ENCODE measurements at places on chromosomes 2 and 18.

- DNase-seq = peak; percentile 44
Measured at GRCh38 chr18:76565238-76566173, 70.5 kb upstream of the ZNF516 start.

GRCh38 chr2:111626037-111626864 lies 257.7 kb downstream of the ANAPC1 start:
- no peak for DNase-seq

GRCh38 chr18:13159579-13159978 lies 59.0 kb upstream of the LDLRAD4 start:
- DNase-seq = peak; percentile 59

GRCh38 chr2:233331536-233331935 lies 22.8 kb upstream of the DGKD start:
- DNase-seq = no peak

- DNase-seq = no peak
Measured at GRCh38 chr2:117536139-117536538, 278.4 kb upstream of the DDX18 start.

DNA sequence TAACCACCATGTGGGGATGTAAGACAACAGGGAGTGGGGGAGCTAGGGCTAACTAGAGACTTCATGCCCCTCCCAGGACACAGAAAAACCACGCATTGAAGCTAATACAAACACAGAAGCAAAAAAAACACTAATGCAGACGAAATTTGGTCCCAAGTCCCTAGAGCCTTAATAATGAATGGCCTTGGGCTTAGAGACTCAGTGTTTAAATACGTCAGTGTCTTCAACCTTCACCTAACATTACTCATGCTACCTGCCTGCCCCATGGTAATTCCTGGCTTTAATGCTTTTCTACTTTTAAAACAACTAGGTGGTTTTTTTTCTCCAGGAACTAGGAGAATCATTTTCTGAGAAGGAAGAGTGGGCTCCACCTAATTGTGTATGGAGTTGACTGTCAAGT lies 64.1 kb upstream of the ITSN2 start:
- DNase-seq = no peak

DNA sequence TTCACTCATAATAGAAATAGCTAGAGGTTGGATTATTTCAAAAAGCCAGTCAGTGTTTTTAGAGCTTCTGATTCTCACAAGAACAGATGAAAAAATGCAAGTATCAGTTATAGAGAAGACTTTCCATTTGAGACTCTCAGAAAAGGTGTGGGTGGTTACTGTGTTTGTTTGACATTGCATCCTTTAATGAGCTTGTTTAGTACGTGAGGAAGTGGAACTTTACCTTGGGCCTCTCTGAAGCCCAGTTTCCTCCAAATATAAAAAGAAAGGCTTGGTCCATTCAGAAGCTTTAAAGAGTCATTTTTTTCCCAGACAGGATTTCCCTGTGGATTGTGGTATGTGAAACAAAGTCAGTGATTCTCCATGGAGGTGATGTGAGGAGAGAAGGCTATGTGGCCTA lies 89.9 kb upstream of the RANBP2 start:
- DNase-seq = no peak

GRCh38 chr2:176076796-176077195 lies 7.0 kb downstream of the EVX2 start:
- no peak for DNase-seq

DNA sequence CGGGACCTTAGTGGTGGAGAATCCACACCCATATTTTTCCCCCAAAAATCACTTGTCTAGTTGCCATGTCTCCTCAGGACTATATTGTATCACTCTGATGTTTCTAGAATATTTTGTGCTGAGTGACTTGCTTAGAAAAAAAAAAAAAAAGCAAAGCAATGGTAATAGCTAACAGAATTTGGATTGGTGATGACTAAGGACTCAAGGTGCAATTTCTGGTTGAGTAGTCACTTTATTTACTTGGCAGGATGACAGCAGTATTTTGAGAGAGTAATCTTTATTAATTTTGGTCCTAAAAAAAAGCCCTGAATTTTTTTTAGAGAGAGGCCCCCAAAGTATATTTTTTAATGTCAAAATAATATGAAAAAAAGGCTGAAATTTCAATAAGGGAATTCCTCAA lies 32.8 kb upstream of the MYO3B start:
- no peak for DNase-seq

DNA sequence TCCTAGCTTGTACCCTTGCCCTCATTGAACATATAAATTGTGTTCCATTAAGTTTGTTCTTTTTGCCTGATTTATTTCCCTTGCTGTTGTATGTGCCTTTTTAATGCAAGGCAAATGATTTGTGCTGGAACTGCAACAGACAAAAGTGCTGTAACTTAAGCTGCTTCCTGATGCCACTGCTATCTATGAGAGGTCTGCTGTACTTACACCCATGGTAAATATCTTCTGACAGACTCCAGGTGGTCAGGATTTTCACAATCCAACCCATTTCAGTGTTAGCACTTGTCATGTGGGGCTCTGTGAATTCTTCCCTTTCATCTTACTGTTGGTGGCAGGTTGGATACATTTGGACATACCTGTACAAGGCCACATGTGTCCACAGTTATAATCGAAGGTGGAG lies 63.5 kb downstream of the ARHGAP15 start:
- DNase-seq = no peak

DNA sequence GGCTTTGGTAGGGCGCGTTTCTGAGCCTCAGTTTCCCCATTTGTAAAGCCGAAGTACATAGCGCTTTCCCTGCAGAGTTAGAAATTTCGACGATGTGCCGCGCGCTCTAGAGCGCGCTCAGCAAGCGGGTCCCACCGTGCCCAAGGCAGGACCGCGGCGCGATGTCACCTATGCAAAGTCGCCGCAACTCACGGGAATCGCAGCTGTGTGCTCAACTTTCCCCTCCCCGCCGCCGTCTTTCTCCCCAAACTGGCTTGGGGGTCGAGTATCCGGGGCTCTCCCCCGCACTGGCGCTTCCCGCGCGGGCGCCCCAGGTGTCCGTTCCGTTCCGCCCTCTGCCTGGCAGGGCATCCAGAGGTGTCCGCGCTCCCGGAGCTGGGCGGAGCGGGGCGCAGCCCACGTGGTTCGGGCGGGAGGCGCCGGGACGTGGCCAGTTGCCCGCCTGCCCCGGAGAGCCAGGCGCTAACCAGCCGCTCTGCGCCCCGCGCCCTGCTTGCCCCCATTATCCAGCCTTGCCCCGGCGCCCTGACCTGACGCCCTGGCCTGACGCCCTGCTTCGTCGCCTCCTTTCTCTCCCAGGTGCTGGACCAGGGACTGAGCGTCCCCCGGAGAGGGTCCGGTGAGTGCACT lies at the start of gene MLPH:
Gene MLPH (plus strand): TSS at position 433 of the 630 bp plus-strand sequence. CDS start 6,176 bp downstream, outside the sequence.
- DNase-seq = no peak

GRCh38 chr2:217481577-217481976 lies 521.2 kb downstream of the TNS1 start:
- no peak for DNase-seq

DNA sequence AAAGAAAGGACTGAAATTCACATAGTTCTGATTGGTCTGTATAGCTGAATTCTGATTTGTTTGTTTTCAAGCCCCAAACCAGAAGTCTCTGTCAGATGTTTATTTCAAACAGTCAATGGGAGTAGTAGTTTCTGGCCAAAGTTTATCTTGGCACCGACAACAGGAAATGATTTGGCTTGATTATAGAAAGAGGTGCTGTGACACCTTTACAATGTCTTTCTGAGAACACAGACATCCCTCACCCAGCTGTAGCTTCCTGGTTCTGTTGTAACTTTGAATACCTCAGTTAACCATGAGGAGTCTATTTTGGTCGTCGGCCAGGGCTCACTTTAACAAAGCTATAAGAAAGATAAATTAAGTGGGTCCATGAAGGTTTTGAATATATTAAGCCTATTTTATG lies 545.0 kb upstream of the ZNF804A start:
- DNase-seq = no peak

- DNase-seq = no peak
Measured at GRCh38 chr2:217101972-217102371, 242.1 kb upstream of the TNP1 start.

GRCh38 chr2:38130876-38131275 lies 54.9 kb upstream of the CYP1B1 start:
- DNase-seq = no peak

- no peak for DNase-seq
Measured at GRCh38 chr18:62164855-62165487, 21.9 kb downstream of the PIGN start.

DNA sequence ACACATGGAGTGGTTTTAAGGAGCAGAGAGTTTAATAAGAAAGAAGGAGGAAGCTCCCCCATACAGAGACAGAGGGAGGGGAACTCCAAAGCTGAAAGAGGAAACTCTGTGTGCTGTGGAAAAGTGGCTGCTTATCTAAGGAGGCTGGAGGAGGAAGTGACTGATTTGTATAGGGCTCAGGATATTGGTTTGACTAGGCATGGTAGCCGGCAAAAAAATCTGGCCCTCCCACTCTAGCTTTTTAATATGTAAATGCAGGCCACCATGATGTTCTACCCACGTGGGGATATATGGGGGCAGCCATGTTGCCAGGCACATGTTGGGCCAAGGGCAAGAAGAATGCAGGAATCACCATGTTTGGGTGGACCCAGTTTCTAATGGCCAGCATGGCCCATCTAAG lies 64.3 kb downstream of the HNMT start:
- no peak for DNase-seq

DNA sequence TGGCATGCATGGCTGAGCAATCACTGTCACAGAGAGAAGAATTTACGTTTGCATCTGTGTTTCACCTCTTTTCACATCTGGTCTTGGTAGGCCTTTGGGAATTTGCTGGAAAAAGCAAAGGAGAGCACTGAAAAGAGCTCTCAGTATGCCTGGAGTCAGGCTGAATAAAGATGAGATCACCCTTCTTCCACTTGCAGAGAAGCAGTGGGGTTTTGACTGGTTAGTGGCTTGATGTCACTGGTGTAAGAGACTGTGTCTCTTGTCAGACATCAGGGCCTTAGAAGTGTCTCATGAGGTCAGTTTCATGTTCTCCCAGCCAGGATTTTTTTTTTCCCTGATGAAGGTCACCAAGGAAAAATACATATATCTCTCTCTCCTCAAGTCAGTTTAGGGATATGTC lies 353.8 kb downstream of the INSIG2 start:
- no peak for DNase-seq

DNA sequence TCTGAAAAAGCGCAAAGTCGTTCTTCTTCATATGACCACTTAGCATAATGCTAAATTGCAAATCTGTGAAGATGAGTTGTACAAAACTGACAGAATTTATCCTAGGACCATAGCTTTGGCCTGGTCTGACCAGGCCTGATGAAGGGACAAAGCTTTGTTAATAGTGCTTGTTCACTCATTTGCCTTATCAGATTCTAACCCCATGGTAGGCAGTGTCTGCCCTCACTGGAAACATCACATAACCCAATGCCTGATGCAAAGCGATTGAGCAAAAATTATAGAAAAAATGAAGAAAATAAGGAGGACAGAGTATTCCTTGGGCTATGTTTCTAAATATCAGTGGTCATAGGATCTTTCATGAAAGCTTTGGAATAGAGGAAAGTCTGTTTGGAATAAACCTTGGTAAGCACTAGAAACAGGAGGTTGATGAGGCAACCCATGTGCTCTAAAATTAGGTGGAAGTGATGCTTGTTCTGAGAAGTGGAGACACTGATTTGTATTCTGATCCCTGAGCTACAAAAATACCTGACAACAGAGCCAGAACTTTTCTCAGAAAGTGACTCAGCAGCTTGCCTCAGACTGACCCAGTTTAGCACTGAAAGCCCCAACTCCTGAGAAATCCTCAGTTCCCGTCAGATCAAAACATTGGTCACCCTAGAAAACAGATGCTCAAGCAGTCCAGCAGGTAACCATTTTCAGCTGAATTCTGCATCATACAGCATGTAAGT lies 131.4 kb upstream of the MAPRE2 start:
- DNase-seq = no peak

DNA sequence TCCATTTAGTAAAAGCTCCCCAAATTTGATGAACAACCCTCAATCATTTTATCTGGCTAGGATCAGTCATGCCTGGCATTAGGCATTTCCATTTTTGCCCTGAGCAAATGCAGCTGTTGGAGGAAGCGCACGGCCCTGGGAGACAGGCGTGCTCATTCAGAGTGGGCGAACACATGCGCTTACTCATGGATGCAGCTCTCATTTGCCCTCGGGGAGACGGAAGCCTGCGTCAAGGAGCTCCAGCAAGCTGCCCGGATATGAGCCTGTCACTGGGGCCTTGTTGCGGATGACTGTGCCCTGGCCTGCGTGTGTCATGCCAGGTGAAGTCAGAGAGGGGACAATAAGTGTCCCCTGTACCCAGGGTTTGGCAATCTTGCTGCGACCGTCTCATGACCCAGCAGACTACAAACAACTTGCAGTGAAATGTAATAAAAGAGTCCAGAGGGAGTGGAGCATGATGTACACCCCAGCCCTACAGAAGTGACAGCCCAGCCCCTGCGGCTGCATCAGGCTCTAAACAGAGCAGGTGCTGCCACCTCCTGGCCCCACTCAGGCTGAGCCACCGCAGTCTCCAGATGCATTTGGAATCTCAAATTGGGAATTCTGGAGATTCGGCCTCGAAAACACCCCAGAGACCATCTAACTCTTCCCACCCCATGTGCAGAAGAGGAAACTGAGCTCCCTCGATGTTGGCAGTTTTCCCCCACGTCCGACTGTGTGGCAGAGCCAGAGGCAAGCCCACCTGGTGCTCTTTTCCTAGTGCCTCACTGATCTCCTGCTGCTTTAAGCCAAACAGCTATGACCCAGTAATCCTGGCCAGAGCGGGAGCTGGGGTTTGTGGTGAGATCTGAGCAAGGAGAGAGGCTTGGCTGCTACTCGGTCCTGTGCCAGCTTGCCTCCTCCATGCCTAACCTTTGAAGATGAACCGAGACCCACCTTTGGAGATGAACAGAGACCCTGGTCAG lies 105.0 kb upstream of the ALK start:
- DNase-seq = peak; percentile 20

GRCh38 chr2:43185146-43185545 lies 41.3 kb downstream of the ZFP36L2 start:
- DNase-seq = no peak

- no peak for DNase-seq
Measured at GRCh38 chr2:191500884-191501560, 176.9 kb upstream of the NABP1 start.

- DNase-seq = peak; percentile 67
Measured at GRCh38 chr2:66574701-66575624, 140.0 kb downstream of the MEIS1 start.

DNA sequence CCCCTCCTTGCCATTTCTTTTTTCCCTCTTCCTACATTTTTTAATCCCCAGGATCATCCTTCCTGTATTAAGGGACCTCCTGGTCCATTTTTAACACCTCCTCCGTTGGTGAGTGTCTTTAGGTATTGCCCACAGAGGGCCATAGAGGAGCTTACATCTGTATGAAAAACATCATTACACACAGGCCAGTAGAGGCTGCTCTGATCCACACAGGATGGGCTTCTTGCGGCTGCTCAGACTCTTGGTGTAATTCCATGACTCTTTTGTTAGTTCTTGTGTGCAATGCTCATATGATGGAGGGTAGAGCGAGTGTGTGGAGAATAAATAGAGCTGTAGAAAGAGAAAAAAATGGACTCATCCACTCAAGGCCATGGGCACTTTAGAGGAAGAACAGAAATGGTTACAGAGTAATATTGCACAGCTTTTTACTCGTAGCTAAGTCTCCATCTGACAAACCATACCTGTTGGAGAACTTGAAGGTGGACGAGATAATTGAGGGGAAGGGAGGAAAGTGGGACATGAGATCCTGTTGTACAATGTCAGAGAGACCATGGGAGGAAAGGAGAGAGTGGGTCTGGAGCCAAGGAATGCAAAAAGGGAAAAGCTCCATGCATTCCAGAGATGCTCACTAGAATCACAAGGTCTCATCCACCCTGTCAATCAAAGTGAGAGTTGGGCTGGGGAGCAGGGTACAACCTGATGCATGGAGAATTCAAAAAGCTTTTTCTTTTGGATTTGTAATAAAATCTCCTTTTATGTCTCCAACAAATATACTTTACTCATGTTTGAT lies 129.7 kb upstream of the TNP1 start:
- DNase-seq = no peak

- no peak for DNase-seq
Measured at GRCh38 chr2:79876430-79876829, 363.6 kb downstream of the CTNNA2 start.

All from NCI-H1105 (cell line).